ENCODE measurements at places on chromosomes 16 and 17. TPM values are rescaled to one million over a fixed set of nuclear protein-coding genes. Genes with fewer than 3 reads are reported as not detected.
A peak's percentile ranks its signal among the peaks of the same experiment; 100 is the strongest.

DNA sequence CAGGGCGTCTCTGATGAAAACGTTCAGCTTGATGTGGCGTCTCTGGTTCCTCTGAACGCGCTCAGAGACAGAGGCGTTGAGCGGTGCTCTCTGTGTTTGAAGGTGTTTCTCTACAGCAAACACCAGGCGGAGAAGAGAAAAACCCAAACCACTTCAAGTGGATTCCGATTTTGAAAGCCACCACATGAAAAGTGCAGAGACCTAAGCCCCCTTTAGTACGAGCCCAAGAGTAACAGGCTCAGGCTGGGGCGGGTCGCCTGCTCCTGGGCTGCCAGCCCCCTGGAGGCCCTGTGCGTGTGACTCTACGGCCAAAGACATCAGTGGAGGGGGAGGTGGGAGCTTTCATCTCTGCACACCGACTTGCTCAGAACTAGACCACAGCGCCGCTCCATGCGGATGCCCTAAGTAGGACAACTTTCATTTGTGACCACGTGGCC is 328.4 kb downstream of the MAF start:
- peak; percentile 51 for DNase-seq

GRCh38 chr16:180101-180675 is at the start of gene HBQ1:
Gene HBQ1 (plus strand): TSS chr16:180459. CDS start chr16:180487, 28 bp downstream.
- DNase-seq = no peak

- peak; percentile 94 for DNase-seq
Measured at GRCh38 chr17:50638966-50639713, 4.5 kb downstream of the ABCC3 start.

Gene KRT24
- total RNA-seq = not detected

Gene FBXL16
- 11.0 TPM for total RNA-seq

Gene TRIM72
- total RNA-seq = 0.06 TPM
